ENCODE measurements at places on chromosomes 11 and 22.

DNA sequence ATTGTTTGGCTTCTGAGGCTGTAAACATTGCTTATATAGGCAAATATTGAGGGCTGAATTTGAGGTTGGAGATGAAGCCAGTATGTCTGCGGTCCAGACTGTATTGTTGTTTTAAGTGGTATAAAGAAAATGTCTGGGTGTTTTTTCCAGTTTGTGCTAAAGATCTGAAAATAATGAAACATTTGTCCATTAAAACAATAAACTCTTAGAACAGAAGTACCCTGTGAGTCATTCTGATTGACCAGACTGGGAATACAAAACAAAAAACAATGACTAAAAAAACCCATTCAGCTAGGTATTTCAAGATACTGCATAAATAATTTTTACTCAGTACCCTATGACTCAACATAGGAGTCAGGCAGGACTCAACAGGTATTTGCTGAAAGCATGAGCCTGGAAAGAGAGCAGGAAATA, 20.4 kb downstream of the ALKBH8 start:
- peak; percentile 45 for DNase-seq

- no peak for DNase-seq
Measured at GRCh38 chr22:41922328-41922727, 4.3 kb downstream of the TNFRSF13C start.

DNA sequence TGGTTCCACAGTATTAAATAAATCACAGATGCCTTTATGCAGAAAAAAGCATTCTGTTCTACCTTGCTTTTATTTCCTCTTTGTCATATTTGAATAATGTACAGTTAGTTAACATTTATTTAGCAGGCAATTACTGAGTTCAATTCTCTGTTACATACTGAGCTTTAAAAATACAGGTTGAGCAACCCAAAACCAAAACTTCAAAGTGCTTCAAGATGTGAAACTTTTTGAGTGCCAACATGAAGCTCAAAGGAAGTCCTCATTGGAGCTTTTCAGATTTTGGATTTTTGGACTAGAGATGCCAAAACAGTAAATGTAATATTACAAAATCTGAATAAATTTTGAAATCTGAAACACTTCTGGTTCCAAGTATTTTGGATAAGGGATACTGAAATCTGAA, 54.1 kb downstream of the PDHX start:
- DNase-seq = no peak

DNA sequence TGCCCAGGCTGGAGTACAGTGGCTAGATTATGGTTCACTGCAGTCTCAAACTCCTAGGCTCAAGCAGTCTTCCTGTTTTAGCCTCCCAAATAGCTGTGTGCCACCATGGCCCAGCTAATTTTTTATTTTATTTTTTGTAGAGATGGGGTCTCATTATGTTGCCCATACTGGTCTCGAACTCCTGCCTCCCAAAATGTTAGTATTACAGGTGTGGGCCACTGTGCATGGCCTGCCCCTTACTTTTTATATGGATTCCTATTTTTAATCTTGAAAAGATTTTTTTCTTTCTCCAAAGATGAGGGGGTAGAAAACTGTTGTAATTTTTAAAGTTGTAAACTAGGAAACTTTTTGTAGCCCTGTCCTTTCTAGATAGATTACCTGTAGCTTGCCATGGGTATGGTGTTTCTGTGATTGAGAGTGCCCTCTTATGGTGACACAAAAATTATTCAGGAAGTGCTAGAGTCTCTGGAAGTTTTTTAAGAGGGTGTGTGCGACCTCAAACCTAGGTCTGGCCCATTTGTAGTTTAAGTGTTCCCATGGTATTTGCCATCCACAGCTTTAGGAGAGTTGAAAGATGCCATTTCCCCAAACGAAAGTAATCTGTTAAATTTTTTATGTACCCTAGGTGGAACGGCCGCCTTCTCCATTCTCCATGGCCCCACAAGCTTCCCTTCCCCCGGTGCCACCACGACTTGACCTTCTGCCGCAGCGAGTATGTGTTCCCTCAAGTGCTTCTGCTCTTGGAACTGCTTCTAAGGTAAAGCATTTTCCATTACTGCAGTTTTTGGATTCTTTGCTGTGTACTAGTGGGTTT, 32.4 kb downstream of the MCAM start:
- peak; percentile 52 for DNase-seq

DNA sequence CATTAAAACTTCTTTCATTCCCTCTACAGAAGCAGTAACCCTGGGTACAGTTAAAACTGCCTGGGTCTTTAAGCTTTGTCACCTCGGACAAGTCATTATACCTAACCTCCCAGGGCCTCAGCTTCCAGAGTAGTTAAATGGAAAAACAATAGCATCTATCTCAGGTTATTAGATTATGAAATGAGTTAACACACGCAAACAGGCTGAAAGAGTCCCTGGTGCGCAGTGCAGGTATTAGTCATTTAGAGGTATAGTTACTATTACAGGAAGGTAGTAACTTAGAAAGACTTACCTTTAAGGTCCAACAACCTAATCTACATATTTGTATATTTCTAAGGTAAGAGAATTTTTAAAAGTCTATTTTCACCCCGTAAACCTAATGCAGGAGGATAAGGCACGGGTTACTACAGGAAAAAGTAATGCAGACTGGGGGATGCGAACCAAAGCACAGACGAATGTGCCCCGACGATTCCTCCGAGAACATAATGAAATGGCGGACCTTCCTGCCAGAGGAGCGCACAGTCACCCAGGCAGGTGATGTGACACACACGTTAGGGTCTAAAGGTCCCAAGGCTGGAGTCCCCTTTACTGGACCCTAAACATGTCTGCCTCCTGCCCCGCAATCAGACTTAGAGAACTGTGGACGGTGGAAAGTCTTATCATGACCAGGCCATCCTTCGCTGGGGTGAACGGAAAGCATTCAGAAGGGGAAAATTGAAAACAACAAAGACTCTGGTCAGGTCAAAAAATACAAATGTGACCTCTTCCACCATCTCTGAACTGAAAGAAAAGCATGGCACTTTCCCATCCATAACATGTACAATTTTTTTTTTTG, 1.3 kb downstream of the NAP1L4 start:
- no peak for DNase-seq

DNA sequence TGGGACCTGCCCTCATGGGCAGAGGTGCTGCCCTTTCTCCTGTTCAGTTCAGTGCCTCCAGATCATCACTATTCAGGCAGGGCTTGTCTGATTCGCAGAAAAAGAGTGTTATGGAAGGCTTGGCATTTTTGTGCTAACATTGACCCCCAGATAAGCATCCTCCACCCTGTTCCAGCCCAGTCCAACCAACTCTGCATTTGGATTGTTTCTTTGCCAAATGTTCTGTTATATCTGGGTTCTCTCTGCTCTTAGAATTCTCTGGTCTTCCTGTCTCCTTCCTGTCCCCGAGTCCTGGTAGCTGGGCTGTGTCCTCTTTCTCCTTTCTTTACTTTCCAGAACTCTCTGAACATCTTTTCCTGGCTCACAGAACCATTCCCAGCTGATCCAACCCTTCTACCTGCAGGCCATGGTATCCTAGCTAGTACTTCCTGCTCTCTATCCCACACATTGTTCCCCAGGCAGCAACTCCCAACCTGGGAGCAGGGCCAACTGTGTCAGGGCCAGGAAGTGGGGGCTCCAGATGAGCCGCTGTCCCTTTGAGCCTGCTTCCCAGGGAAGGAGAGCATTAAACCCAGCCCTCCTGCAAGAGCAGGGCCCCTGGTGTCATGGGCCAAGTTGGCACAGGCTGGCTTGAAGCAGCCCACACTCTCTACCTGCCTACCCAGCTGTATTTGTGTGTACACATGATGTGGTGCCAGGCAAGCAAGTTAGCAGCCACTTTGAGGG, 280.7 kb upstream of the CADM1 start:
- peak; percentile 37 for DNase-seq

- DNase-seq = no peak
Measured at GRCh38 chr11:130101661-130102060, 32.0 kb downstream of the APLP2 start.

DNA sequence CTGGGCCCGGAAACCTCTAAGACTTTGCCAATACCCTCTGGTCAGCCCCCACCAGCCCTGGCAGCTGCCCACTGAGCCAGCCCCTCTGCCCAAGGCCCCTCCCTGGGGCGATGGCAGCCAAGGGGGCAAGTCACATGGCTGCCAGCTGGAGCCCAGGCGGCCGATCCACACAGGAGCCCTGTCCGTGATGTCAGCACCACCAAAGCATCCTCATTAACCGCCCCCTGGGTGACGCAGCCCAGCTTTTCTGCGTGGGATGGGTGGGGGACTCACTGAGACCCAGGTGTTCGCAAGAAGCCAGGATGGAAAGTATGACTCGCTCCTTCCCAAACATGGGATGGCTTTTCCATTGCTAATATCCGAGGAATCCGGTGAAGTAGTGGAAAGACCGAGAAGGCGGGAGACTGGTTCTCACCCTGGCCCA, 46.6 kb upstream of the WNT7B start:
- DNase-seq = peak; percentile 86

DNA sequence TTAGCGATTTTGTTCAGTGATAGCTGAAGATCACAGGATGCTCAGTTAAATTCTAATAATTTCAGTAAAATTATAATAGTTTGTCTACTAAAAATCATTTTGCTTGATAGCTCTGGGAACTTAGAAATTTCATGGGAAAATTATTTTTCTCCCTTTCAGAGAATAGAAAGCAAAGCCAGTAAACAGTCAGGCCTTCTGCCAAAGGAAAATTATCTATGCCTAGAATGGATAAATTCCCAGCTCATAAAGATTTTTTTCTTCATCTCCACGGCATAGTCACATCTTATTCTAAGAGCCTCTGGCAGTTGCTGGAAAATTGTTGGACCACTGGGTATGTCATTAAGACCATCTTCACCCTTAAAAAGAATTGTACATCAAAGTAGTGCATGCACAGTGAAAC, 169.6 kb upstream of the ANO3 start:
- DNase-seq = no peak

- peak; percentile 71 for DNase-seq
Measured at GRCh38 chr11:17734986-17735817, 621 bp downstream of the KCNC1 start.

DNA sequence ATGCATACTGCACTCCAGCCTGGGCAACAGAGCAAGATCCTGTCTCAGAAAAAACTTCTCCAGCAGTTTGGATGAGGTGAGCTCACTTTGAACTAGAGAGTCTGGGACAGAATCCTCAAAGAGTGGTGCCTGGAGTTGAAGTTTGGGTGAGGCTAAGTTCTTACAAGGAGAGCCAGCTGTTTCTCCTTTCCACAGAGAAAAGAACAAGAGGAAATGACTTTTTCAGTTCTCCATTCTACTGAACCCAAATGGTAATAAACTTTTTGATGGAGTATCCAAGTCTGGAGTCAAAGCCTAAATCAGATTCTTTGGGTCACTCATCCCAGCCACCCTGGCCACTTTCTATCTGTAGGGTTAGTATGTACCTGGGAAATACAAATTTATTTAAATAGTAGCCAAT, 102.7 kb downstream of the TRAF6 start:
- no peak for DNase-seq

GRCh38 chr11:109892321-109892794, 200.8 kb upstream of the ZC3H12C start:
- no peak for DNase-seq

DNA sequence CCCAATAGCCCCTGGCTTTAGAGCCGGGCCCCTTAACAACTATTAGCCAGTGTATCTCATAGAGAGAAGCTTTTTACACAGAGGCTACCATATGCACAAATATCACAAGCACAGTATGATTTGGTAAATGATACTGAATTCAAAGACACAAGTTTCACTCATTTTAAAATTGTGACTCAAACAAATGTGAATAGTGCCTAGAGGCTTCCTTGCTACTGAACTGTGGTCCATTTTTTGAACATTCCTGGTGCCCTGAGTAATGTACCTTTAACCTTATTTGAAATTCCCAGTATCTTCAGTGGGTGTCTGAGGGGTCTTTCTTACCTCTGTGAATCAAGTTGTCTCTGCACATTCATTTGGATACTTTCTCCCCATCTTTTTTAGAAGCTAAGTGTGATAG, 156.2 kb downstream of the MAML2 start:
- no peak for DNase-seq

GRCh38 chr11:62306227-62306626, 7.4 kb upstream of the SCGB1D4 start:
- no peak for DNase-seq

- DNase-seq = no peak
Measured at GRCh38 chr11:15569305-15570025, 454.7 kb downstream of the INSC start.

- DNase-seq = no peak
Measured at GRCh38 chr11:32316232-32316631, 119.1 kb downstream of the WT1 start.

DNA sequence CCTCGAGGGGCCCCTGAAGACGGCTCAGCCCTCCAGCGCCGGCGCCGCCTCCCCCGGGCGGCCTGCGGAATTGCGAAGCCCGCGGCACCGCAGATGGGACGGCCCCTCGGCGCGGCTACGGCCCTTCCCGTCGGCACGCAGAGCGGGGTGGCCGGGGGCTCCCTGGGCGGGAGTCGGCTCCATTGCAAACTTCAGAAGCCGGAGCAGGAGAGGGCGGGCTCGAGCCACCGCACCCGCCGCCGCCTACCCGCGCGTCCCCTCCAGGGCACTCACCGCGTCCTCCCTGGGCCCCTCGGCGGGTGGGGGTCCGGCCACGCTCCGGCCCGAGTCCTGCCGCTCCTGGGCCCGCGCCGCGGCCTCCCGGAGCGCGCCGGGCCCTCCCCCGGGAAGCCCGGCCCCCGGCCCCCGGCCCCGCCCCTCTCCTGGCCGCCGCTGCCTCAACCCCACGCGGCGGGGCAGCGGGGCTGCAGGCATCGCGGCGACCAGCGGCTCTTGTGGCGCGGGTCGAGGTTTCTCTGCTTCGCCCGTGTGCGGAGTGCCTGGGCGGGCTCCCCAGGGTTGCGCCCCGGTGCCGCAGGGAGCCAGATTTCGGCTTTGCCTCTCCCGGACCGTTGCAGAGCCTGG, at the start of gene PACSIN3:
Gene PACSIN3, minus strand, starts transcription at position 359 of the 624 bp plus-strand sequence. CDS start 3,707 bp downstream, outside the sequence.
- DNase-seq = peak; percentile 52

DNA sequence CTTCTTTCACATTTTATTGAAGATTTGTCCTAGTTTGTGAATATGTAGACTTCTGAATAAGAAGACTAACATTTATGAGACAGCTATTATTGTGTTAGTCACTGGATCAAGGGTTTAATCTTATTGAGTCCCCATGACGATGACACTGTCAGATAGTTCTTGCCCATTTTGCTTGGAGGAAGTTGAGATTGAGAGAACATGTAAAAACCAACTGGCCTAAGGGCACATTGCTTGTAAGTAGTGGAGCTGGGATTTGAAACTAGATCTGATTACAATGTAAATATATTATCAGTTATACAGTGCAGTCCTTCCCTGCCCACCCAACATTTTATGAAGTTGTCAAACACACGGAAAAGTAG, 134.7 kb downstream of the HIPK3 start:
- no peak for DNase-seq

- no peak for DNase-seq
Measured at GRCh38 chr11:8168485-8169257, at the start of gene RIC3. RIC3 (minus strand) TSS chr11:8169025; CDS start chr11:8168989, 36 bp downstream.

DNA sequence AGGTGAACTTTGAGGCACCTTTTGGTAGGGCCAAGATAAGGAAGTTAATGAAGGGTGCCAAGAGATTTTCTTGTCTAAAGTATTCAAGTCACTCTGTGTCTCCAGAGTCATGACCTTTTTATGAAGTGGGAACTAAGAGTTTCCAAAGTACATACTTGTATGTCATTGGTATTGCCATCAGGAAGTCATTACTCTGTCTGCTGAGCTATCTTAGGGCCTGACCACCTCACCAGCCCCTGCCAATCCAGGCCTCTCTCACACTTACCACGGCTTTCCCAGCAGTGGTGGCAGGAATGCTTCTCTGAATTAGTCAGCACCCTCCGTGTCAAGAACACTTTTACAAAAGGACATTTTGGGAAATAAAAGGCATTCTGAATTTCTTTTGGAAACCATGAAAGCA, 192.8 kb upstream of the MTNR1B start:
- peak; percentile 67 for DNase-seq

Data from fibroblast of skin of right biceps (primary cell).